ENCODE measurements at places on chromosomes 3 and 15. TPM values are rescaled to one million over a fixed set of nuclear protein-coding genes. Genes with fewer than 3 reads are reported as not detected.

Gene ZPLD1
- not detected for total RNA-seq

Gene ECE2
- not detected for total RNA-seq

Gene SNURF
- 13.7 TPM for total RNA-seq

Gene DENND4A
- total RNA-seq = 14.4 TPM

Gene SMCO1
- total RNA-seq = not detected

Gene DHX36
- 74.3 TPM for total RNA-seq

Gene RBPMS2
- total RNA-seq = 33.7 TPM

Gene TMC3
- total RNA-seq = not detected

Gene SCN11A
- not detected for total RNA-seq

Gene NCEH1
- total RNA-seq = 73.0 TPM

Gene RPP25
- total RNA-seq = 40.1 TPM

Gene MYO9A
- 41.6 TPM for total RNA-seq

Gene BRPF1
- total RNA-seq = 17.4 TPM

Gene ZBTB47
- total RNA-seq = 3.6 TPM

Gene CHRFAM7A
- total RNA-seq = 11.5 TPM

Gene KCNMB3
- total RNA-seq = 5.8 TPM

Gene TOPBP1
- 78.4 TPM for total RNA-seq

Gene DUOXA2
- not detected for total RNA-seq

Gene FBXW12
- not detected for total RNA-seq

Gene SPATA16
- not detected for total RNA-seq

Gene BAHD1
- 40.6 TPM for total RNA-seq

Gene EID1
- 102 TPM for total RNA-seq

Gene TMEM62
- total RNA-seq = 20.4 TPM

Gene ALS2CL
- 2.7 TPM for total RNA-seq

Gene CSPG4
- 17.5 TPM for total RNA-seq

Gene P2RY1
- total RNA-seq = 0.08 TPM

Gene SUCNR1
- not detected for total RNA-seq

Gene NANOGP8
- not detected for total RNA-seq

Gene RLBP1
- not detected for total RNA-seq

Gene CXCR6
- total RNA-seq = not detected

Gene TTLL13
- total RNA-seq = 0.39 TPM

Gene GOLGA6A
- 0.05 TPM for total RNA-seq

Gene SLC22A13
- 0.33 TPM for total RNA-seq
